ENCODE measurements at places on chromosomes 6 and 20.

- DNase-seq: peak; percentile 71
Observed at GRCh38 chr6:130366107-130367005, 539 bp downstream of the TMEM200A start.

- no peak for DNase-seq
Observed at GRCh38 chr6:17291778-17292177, 10.6 kb downstream of the RBM24 start.

- peak; percentile 66 for DNase-seq
Observed at GRCh38 chr20:37295595-37295994, 6.1 kb downstream of the MANBAL start.

GRCh38 chr6:4010048-4010447, 68.9 kb downstream of the FAM217A start:
- no peak for DNase-seq

DNA sequence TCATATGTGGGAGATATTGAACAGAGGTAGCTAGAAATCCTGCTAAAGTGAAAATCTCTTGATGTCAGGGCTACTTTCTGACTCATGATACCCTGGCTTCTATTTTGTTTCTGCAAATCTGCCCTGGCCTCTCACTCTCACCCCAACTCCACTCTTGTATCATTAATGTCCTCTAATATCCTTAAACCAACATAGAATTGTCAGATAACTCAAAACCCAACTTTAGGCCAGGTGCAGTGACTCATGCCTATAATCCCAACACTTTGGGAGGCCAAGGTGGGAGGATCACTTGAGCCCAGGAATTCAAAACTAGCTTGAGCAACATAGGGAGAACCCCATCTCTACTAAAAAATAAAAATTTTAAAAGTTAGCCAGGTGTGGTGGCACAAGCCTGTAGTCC, 33.8 kb upstream of the OSTM1 start:
- peak; percentile 65 for DNase-seq

All from M059J (cell line).